ENCODE measurements at places on chromosomes 7 and 10.

DNA sequence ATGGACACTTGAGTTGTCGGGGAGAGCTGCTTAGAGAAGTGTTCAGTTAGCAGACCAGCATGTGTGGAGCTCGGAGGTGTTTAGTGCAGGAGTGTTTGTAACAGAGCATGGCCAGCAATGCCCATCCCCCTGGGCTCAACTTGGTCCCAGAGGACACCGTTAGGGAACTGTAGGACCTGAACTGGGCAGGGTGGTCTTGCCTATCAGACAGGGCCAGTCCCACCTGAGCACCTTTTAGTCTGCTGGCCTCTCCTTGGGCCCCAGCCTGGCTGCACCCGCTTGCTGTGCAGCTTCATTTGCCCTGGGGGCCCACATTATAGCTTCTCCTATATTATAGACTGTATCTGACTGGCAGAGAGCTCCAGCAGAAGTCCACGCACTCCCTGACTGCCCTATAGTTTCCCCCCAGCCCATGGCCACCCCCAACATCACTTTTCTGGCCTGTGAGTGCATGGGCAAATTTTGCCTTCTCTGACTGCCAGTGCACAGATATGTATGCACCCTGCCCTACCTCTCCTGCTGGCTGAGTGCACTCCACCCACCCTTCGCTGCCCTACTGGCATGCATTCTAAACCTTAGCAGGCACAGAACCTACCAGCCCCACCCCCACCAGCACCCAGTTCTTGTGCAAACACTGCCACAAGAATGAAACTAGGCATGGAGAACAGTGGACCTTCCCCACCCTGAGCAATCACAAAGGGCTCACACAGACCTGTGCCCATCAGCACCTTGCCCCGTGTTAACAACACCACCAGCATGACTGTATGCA is 1030.6 kb upstream of the GHITM start:
- no peaks in the 10 kb centered on the region for H3K4me1 ChIP-seq
- no peak overlapping the region for H3K27ac ChIP-seq
- no peaks in the 10 kb centered on the region for H3K36me3 ChIP-seq
- no peaks in the 10 kb centered on the region for H3K27me3 ChIP-seq
- no peak overlapping the region for H3K4me3 ChIP-seq

- H3K4me1 ChIP-seq = no peaks in the 10 kb centered on the region
- no peak for DNase-seq
- H3K27me3 ChIP-seq = no peaks in the 10 kb centered on the region
- H3K36me3 ChIP-seq = no peaks in the 10 kb centered on the region
- H3K4me3 ChIP-seq = no peak overlapping the region
Measured at GRCh38 chr10:59265141-59265540, 88.7 kb downstream of the PHYHIPL start.

DNA sequence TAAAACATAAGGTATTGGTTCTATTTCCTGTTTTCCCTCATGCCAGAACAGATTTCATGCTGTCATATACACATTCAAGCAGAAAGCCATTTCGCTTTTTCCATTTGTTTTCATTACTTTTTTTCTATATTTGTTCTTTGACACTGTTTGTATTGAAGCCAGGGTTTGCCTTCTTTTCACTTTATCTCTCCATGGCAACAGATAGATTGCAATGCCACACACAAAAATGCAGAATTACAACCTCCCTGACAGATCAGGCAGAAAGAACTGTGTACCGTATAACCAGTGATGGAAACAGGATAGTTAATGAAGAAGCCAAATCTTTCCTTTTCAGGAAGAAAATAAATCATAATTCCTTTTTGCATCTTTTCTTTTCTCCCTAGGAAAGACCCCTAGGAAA is 103.0 kb upstream of the PCGF5 start:
- H3K27ac ChIP-seq = no peak overlapping the region
- H3K4me1 ChIP-seq = no peaks in the 10 kb centered on the region
- no peak overlapping the region for H3K4me3 ChIP-seq
- H3K36me3 ChIP-seq = no peaks in the 10 kb centered on the region
- DNase-seq = no peak
- peaks cover 15% of the 10 kb centered on the region for H3K27me3 ChIP-seq

GRCh38 chr10:101043363-101043707 is 12.3 kb downstream of the SFXN3 start:
- no peaks in the 10 kb centered on the region for H3K36me3 ChIP-seq
- peaks cover 25% of the 10 kb centered on the region for H3K4me1 ChIP-seq
- peak overlapping the region; percentile 69 for H3K4me3 ChIP-seq
- DNase-seq = no peak

DNA sequence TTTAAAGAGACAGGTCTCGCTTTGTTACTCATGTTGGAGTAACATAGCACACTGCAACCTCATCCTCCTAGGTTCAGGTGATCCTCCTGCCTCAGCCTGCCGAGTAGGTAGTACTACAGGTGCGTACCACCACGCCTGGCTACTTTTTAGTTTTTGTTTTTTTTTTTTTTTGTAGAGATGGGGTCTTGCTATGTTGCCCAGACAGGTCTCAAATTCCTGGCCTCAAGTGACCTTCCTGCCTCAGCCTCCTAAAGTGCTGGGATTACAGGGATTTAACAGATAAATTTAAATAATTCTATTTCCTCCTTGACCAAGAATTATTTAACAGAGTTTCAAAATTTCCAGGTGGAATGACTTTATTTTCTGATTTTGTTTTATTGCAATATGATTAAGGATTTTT is 97.0 kb upstream of the OIT3 start:
- no peaks in the 10 kb centered on the region for H3K36me3 ChIP-seq
- H3K4me3 ChIP-seq = no peak overlapping the region
- H3K4me1 ChIP-seq = peaks cover 3% of the 10 kb centered on the region
- H3K27me3 ChIP-seq = no peaks in the 10 kb centered on the region
- no peak overlapping the region for H3K27ac ChIP-seq

- no peak overlapping the region for H3K4me3 ChIP-seq
- no peaks in the 10 kb centered on the region for H3K27me3 ChIP-seq
- no peak overlapping the region for H3K27ac ChIP-seq
- no peaks in the 10 kb centered on the region for H3K4me1 ChIP-seq
- DNase-seq = no peak
- peaks cover 17% of the 10 kb centered on the region for H3K36me3 ChIP-seq
Measured at GRCh38 chr7:35866186-35866585, 65.3 kb downstream of the SEPTIN7 start.

- H3K36me3 ChIP-seq = no peaks in the 10 kb centered on the region
- DNase-seq = no peak
- peaks cover 12% of the 10 kb centered on the region for H3K4me1 ChIP-seq
- H3K27me3 ChIP-seq = no peaks in the 10 kb centered on the region
Measured at GRCh38 chr10:47186941-47187340, 113.1 kb upstream of the GDF10 start.

DNA sequence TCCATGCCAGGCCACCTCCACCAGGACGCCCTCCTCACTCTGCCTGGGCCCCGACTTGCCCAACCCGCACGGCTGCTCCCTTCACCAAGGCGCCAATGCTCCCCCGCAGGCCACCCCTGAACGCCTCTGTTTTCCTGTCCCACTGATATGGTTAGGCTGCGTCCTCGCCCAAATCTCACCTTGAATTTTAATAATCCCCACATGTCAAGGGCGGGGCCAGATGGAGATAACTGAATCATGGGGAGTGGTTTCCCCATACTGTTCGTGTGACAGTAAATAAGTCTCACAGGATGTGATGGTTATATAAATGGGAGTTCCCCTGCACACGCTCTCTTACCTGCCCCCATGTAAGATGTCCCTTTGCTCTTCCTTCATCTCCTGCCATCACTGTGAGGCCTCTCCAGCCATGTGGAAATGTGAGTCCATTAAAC is 29.8 kb downstream of the RSU1 start:
- H3K4me1 ChIP-seq = no peaks in the 10 kb centered on the region
- no peaks in the 10 kb centered on the region for H3K36me3 ChIP-seq
- DNase-seq = no peak
- H3K27ac ChIP-seq = no peak overlapping the region
- no peaks in the 10 kb centered on the region for H3K27me3 ChIP-seq

Data from Panc1 (cell line).